ENCODE measurements at places on chromosomes 3 and 15.

- no peak for DNase-seq
Observed at GRCh38 chr3:67437090-67437489, 217.3 kb downstream of the SUCLG2 start.

DNA sequence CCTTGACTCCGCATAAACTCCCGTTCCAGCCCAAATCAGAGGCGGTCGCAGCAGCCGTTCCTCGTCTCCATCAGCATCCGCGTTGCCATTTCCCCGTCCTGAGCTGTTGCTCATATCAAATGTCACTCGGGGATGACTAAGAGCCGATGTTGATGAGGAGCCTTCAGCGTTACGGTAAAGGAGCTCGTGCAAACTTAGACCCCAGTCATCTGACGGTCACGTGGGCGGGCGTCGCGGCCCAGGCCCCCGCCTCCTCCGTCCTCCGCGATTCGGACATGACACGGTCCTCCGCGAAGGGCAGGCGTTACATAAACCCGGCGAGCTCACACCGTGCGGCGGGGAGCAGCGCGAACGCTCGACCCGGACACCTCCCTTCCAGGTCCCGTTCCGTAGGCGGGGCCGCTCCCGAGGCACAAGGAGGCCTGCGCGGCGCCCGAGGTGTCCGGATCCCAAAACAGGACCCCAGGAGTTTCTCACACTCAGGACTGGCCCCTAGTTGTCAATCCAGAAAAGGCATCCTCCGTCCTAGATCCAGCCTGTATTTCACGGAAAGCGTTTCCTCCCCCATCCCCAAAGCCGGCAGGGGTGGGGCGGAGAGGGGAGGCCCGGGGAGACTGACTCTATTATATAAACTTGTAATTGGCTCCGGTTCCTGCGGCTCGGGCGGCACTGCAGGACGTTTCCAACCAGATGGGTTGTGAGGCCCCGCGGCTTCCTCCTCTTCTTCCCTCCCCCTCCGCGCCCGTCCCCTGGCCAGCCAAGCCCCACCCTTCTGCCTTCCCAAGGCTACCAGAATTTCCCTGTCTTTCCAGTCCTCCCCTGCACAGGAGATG, 100.0 kb upstream of the IGF1R start:
- peak; percentile 9 for DNase-seq

- no peak for DNase-seq
Observed at GRCh38 chr3:23435318-23435717, 232.2 kb downstream of the UBE2E2 start.

DNA sequence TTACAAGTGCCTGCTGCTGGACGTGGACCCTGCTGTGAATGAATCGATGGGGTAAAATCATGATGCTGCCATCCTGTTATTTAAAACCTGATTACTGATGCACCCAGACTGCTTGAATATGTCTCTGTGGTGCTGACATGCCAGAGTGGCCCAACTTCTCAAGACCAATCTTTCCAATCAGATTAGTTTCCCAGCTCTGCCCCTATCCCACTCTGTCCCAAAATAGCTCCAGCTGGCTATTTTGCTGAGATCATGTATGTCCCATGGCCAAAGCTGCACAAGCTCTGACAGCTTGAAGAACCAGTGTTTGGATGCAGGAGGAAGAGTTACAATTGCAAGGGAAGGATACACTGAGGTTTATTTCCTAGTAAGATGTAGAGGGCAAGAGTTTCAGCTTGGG, 153.6 kb downstream of the TMEM108 start:
- no peak for DNase-seq

DNA sequence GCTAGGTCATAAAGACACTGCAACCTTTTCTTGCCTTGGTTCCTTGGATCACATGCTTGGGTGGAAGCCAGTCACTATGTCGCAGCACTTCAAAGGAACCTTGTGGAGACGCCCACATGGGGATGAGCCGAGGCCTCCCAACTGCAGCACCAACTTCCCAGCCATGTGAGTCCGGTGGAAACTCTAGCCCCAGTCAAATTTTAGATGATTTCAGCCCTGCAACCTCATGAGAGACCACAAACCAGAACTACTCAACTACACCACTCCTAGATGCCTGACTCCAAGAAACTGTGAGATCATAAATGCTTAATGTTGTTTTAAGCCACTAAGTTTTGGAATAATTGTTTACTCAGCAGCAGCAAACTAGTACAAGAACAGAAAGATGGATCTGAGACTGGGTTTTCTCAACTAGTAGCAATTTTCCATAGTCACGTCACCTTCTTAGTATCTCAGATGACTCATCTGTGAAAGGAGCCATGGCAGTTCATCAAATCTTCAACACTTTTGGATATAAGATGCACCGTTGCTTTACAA, 86.5 kb downstream of the MB21D2 start:
- DNase-seq, result no peak

DNA sequence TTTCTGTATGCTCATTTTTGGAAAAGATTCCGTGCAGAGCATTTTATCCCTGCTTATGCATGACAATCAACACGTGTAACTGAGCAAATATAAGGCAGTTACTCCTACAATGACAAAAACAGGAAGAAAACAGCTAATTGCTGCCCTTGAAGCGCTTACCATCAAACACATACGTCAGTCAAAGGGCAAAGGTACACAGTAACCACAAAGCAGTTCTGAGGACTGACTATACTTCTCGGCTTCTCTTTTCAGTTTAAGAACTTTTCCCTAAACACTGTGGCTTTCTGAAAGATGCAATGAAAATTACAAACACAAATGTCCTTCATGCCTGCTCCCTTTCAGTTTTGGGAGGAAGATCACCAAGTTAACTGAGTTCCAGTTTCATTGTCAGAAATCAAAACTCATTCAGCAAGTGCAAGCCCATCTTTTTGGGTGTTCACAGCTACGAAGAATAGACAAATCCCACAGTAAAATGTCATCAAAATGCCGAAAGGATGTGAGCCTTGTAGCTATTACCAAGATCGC, 602.8 kb downstream of the FOXP1 start:
- no peak for DNase-seq

DNA sequence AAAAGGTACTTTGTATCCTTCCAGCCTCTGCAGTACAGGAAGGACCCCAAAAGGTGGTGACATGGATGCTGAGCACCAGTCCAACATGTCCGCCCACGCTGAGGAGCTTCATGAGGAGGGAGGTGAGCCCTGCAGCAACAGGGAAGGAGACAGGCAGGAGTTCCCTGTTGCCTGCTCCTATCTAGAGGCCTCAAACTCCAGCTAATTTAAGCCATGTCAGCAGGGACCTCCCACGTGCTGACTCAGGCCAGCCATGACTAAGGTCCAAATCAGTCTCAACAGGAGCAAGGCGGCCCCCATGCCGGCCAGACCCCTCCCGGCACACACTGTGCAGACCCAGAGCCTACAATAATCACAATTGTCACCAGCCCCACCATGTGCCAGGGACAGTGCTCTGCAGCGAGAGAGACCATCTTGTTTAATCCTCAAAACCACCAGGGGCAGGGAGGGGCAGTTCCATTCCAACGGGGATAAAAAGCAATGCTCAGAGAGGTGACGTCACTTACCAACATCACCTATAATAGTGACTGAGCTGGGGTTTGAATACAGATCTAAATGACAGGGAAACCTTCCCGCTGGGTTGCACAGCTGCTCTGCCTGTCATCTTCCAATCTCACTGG, 54.5 kb upstream of the GATA2 start:
- DNase-seq, result no peak

DNA sequence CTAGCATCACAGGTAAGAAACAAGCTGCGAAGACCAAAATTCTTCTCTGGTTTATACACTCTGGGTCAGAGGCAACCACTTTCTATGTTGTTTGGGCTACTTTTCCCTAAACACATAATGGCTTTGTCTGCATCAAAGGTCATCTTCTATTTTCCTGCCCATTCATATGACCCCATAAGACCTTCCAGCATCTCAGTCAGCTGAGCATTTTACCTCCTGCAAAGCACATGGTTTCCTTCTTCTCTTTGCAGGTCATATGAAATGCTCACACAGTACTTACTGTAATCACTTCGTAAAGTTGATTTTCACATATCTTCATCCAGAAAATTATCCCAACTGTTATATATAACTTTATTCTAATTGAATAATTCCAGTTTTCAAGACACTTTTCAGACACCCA, 34.8 kb downstream of the LIPC start:
- DNase-seq, result no peak

GRCh38 chr3:129116482-129116946, 5.1 kb downstream of the RAB43 start:
- DNase-seq, result no peak

DNA sequence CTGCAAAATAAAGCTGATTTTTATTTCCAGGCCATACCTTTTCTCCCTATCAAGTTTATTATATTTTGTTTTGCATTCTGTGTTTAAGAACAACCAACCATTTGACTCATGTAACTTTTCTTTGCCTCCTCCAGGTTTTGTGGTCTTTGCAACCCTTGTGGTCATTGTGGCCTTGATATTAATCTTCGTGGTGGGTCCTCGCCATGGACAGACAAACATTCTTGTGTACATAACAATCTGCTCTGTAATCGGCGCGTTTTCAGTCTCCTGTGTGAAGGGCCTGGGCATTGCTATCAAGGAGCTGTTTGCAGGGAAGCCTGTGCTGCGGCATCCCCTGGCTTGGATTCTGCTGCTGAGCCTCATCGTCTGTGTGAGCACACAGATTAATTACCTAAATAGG, 27.6 kb downstream of the NIPA2 start:
- no peak for DNase-seq

DNA sequence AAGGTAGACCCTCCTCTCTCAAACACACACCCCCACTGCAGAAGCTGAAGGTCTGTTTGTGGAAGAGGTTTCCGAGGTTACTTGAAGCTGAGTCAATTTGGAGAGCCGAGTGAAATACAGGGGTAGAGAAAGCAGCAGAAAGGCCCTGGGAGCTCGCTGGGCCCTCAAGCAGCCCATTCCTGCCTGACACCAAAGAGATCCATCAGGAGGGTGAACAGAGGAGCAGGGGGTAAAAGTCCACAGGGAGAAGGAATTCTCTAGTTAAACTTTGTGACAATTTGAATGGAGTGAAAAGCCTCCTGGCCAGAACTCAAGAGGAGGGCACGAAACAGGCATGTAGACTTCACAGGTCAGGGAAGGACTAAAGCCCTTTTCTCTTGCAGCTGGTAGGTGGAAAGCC, 13.6 kb upstream of the SLC27A2 start:
- no peak for DNase-seq

GRCh38 chr3:36923523-36923943, 21.3 kb downstream of the TRANK1 start:
- no peak for DNase-seq

DNA sequence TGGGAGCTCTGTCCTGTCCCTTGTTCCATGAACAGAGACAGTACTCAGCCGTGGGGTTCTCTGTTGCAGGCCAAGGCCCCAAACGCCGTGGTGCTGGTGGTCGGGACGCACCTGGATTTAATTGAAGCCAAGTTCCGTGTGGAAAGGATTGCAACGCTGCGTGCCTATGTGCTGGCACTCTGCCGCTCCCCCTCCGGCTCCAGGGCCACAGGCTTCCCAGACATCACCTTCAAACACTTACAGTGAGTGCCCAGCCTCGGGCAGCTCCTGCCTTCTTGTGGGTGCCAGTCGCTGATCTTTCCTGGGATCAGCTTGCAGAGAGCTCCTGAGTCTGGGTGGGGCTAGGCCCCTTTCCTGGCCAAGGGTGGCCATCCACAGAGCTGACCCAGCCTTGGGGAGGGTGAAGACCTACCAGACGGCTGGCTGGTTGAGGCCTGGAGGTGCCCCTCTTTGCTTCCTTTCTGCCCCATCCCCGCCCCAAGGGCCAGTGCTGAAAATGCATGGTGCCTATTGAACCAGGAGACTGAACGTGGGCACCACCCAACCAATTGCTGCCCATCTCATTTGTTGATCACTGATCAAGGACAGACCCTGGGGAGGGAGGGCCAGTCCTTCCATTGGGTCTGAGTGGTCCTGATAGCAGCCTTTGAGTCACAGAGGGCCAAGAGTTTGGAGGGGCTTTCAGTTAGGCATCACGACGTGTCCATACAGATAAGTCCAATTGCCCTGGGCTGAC, 106.9 kb downstream of the LRRK1 start:
- no peak for DNase-seq

GRCh38 chr15:63380808-63381282, 801 bp downstream of the CA12 start:
- no peak for DNase-seq

DNA sequence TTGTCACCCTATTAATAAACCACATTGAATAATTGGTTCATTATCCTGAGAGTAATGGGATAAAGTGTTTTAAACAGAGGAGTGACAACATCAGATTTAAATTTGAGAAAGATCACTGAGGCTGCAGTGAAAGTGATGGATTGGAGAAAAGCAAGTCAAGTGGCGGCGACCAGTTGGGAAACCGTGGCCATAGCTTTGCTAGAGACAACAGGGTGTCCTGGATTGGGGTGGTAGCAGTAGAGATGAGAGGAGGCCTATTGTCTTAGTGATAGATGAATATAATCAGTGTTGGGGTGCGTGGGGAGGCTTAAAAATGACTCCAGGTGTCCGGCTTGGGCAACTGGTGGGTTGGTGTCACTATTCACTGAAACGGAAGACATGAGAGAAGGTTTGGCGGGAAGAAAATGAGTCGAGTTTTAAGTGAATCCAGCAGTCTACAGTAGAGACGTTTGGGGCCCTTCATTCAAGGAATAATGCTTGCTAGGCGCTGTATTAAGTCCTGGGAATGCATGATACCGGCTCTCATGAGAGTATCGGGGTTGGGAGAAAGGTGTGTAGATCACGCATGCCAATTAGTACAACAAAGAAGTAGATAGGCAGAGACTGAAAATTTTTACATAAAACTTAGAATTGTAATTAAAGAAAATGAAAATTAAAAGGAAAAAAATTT, 819 bp downstream of the NEK4 start:
- no peak for DNase-seq

GRCh38 chr3:51967384-51968169, at the start of gene PCBP4:
Gene PCBP4, minus strand, starts transcription at chr3:51967454. Its CDS starts 6,214 bp downstream, at chr3:51961240.
- DNase-seq, result no peak

GRCh38 chr3:133452641-133453319, 52.9 kb downstream of the BFSP2 start:
- DNase-seq, result no peak

- DNase-seq, result no peak
Observed at GRCh38 chr3:14962762-14963161, 15.4 kb downstream of the NR2C2 start.

GRCh38 chr3:71492974-71493771, 90.4 kb downstream of the FOXP1 start:
- no peak for DNase-seq

GRCh38 chr3:49647741-49648140, 26.4 kb upstream of the APEH start:
- DNase-seq, result no peak

GRCh38 chr3:65776081-65776480, 262.6 kb downstream of the MAGI1 start:
- no peak for DNase-seq

GRCh38 chr15:35624881-35625280, 78.9 kb upstream of the DPH6 start:
- DNase-seq, result no peak

- no peak for DNase-seq
Observed at GRCh38 chr15:37058316-37058985, 41.9 kb downstream of the MEIS2 start.

GRCh38 chr3:49461443-49462171, 8.5 kb upstream of the DAG1 start:
- no peak for DNase-seq

- no peak for DNase-seq
Observed at GRCh38 chr15:84736375-84736774, 12.0 kb upstream of the ZNF592 start.

GRCh38 chr3:45943207-45943846, at the start of gene CXCR6:
Gene CXCR6, plus strand, starts transcription at chr3:45943464. Its CDS starts 3,018 bp downstream, at chr3:45946482.
- DNase-seq, result peak; percentile 24
